ENCODE measurements at places on chromosomes 11 and 22. TPM values are rescaled to one million over a fixed set of nuclear protein-coding genes. Genes with fewer than 3 reads are reported as not detected.

Gene MN1
- total RNA-seq: 0.07 TPM

Gene PLAAT3
- total RNA-seq: 2.3 TPM

DNA sequence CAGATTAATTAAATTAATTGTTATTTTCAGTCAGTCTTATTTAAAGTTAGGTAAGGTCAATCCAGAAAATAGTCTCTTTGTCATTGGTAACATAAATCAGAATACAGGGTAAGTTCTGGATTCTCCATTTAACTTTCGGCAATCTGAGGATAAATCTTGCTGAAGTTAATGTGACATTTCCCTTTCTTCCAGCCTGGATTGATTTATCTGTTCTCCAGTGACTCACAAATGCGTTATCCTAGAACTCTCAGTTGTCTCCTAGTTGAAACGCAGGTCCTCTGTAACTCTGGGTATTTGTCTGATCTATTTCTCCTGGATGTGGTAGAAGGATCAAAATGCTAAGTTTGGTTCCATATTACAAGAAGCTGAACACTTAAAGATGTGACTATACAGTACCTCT, 21.0 kb downstream of the OR51E1 start:
- no peaks in the 10 kb centered on the region for H3K4me1 ChIP-seq
- peaks cover 3% of the 10 kb centered on the region for H3K27me3 ChIP-seq
- H3K27ac ChIP-seq: no peak overlapping the region
- no peaks in the 10 kb centered on the region for H3K36me3 ChIP-seq
- H3K4me3 ChIP-seq: no peak overlapping the region
- no peak for DNase-seq

DNA sequence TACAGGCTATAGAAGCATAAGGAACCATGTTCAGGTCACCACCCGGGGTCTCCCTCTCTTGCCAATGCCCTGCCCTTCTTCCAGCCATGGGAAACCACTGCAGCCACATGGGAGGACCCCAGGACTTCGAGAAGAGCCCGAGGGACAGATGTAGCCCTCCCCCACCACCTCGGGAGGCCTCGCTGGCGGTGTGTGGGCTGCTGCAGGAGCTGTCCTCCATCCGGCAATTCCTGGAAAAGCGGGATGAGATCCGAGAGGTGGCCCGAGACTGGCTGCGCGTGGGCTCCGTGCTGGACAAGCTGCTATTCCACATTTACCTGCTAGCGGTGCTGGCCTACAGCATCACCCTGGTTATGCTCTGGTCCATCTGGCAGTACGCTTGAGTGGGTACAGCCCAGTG, 14.5 kb downstream of the HTR3A start:
- peaks cover 5% of the 10 kb centered on the region for H3K4me1 ChIP-seq
- H3K27ac ChIP-seq: no peak overlapping the region
- H3K4me3 ChIP-seq: no peak overlapping the region
- H3K36me3 ChIP-seq: no peaks in the 10 kb centered on the region
- no peak for DNase-seq

- no peak overlapping the region for H3K4me3 ChIP-seq
- H3K36me3 ChIP-seq: no peaks in the 10 kb centered on the region
Measured at GRCh38 chr11:1820463-1821325, 14.1 kb upstream of the SYT8 start.
